ENCODE measurements at places on chromosomes 12 and 14. TPM values are rescaled to one million over a fixed set of nuclear protein-coding genes. Genes with fewer than 3 reads are reported as not detected.

IFNG-AS1 gene
- total RNA-seq = not detected

DAO gene
- total RNA-seq = not detected

TSPAN8 gene
- not detected for total RNA-seq

- DNase-seq = no peak
- no peaks in the 10 kb centered on the region for H3K4me1 ChIP-seq
- no peaks in the 10 kb centered on the region for H3K27me3 ChIP-seq
- peaks cover 50% of the 10 kb centered on the region for H3K36me3 ChIP-seq
- H3K27ac ChIP-seq = no peak overlapping the region
- no peak overlapping the region for H3K4me3 ChIP-seq
Observed at GRCh38 chr14:66944872-66945271, 244.4 kb upstream of the GARIN2 start.

- H3K4me3 ChIP-seq = no peak overlapping the region
- no peak overlapping the region for H3K27ac ChIP-seq
- no peaks in the 10 kb centered on the region for H3K36me3 ChIP-seq
- no peak for DNase-seq
- no peaks in the 10 kb centered on the region for H3K27me3 ChIP-seq
Observed at GRCh38 chr12:50263832-50264231, 19.5 kb downstream of the LIMA1 start.

DNA sequence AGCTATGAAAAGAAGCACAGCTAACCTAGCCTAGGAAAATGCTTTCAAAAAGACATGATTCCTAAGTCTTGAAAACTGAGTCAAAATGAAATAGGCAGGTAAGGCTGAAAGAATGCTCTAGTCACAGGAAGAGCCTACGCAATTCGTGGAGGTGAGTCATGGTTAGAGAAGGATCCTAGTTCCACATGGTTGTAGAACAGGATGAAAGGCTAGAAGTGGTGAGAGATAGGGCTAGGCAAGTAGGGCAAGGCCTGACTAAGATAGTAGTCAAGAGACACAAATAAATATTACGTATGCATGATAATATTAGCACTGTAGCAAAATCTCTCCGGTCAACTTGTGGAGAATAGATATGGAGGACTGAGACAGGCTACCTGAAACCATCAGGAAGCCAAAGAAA lies 47.2 kb downstream of the PLCZ1 start:
- no peak overlapping the region for H3K4me3 ChIP-seq
- no peaks in the 10 kb centered on the region for H3K27me3 ChIP-seq
- no peaks in the 10 kb centered on the region for H3K4me1 ChIP-seq
- DNase-seq = no peak
- no peak overlapping the region for H3K27ac ChIP-seq

DNA sequence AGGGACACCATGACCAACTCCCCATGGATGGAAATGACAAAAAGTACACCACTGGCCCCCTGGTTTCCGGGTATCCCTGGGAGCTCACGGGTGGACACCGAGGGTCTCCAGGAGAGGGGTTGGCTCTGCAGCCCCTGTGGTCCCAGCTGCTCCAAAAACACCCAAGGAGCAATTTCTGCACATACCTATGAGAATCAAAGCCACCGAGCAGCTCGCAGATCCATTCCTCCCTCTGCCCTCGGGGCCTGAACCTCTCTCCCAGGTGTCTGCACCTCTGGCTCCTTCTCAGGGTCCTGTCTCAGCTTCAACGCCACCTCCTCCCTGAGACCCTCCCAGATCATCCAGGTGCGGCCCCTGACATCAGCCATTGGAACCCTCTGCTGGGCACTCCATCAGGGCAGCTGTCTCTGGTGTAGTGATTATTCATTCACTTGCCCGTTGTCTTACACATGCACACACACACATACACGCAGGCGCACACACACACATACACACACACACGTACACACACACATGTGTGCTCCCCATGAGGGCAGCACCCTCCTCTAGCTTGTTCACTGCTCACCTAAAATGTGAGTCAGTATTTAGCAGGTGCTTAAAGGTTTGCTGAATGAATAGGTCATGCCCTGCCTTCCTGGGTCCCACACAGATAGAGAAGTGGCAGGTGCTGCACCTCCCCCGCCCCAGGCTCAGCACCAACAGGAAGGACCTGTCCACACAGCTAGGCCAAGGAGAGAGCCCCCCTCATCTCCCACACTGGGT lies 5.9 kb downstream of the RIMBP2 start:
- no peak overlapping the region for H3K4me3 ChIP-seq
- no peak overlapping the region for H3K27ac ChIP-seq
- H3K4me1 ChIP-seq = peaks cover 18% of the 10 kb centered on the region
- H3K36me3 ChIP-seq = no peaks in the 10 kb centered on the region
- peaks cover 11% of the 10 kb centered on the region for H3K27me3 ChIP-seq
- DNase-seq = no peak

DNA sequence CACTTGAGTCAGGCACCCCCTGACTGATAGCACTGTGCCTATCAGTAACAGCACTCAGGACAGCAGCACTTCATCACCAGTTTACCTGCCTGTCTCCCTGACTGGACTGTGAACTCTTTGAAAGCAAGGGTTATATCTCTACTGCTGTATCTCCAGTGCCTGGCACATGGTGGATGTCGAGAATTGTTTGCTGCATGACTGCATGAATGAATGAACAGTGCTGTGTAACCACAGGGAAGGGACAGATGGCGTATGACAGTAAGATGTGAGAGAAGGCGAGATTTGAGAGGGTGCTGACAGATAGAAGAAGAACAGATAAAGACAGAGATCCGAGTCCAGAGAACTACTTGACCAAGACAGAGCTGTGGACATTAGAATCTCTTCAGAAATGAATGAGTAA lies 29.7 kb downstream of the BRAP start:
- DNase-seq = no peak
- H3K4me3 ChIP-seq = no peak overlapping the region
- H3K27me3 ChIP-seq = no peaks in the 10 kb centered on the region
- H3K36me3 ChIP-seq = peaks cover 67% of the 10 kb centered on the region
- no peaks in the 10 kb centered on the region for H3K4me1 ChIP-seq

- H3K27me3 ChIP-seq = no peaks in the 10 kb centered on the region
- DNase-seq = no peak
- H3K36me3 ChIP-seq = no peaks in the 10 kb centered on the region
- peaks cover 50% of the 10 kb centered on the region for H3K4me1 ChIP-seq
- H3K4me3 ChIP-seq = peak overlapping the region; percentile 94
Observed at GRCh38 chr12:121801595-121802484, 2.0 kb upstream of the SETD1B start.

GRCh38 chr12:20044351-20044750 lies 324.0 kb upstream of the PDE3A start:
- H3K27me3 ChIP-seq = no peaks in the 10 kb centered on the region
- peaks cover 14% of the 10 kb centered on the region for H3K4me1 ChIP-seq
- H3K27ac ChIP-seq = no peak overlapping the region
- no peak overlapping the region for H3K4me3 ChIP-seq
- no peaks in the 10 kb centered on the region for H3K36me3 ChIP-seq

DNA sequence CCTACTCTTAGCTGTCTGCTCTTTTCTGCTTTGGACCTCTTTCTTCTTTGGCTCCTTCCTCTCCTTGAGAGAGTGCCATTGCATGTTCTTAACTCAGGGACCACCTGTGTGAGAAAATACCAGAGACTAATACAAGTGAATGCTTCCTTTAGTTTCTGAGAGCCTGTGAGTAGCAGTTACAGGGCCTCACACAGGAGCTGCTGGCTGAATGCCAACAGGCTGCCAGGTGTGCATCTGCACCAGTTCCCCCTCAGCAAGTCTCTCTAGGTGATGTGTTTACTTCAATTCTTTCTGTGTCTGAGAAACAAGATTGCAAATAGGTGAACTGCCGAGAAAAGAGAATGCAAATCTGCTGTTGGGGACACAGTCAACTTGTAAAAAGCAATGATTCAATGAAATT lies 108.2 kb downstream of the STXBP6 start:
- H3K4me3 ChIP-seq = no peak overlapping the region
- peaks cover 33% of the 10 kb centered on the region for H3K4me1 ChIP-seq
- DNase-seq = no peak
- H3K27ac ChIP-seq = no peak overlapping the region
